ENCODE measurements at places on chromosomes 1 and 21. TPM values are rescaled to one million over a fixed set of nuclear protein-coding genes. Genes with fewer than 3 reads are reported as not detected.

DNA sequence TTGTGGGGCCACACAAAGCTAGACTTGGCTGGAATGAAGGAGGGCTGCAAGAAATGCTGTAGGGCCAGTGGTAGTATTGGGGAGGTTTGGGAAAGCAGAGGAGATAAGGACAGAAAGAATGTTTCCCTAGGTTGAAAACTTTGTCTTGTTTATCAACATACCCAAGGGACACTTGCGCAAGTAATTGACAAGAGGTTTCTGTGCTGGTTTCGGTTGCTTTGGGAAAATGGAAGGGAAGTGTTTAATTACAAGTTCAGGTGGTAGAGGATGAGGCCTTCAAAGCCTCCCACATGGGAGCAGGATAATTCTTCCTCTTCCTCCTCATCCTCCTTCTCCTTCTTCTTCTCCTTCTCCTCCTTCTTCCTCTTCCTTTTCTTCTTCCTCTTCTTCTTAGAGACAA is 182.1 kb upstream of the LMO4 start:
- DNase-seq: no peak

ATP1A4 gene
- total RNA-seq: not detected

DNA sequence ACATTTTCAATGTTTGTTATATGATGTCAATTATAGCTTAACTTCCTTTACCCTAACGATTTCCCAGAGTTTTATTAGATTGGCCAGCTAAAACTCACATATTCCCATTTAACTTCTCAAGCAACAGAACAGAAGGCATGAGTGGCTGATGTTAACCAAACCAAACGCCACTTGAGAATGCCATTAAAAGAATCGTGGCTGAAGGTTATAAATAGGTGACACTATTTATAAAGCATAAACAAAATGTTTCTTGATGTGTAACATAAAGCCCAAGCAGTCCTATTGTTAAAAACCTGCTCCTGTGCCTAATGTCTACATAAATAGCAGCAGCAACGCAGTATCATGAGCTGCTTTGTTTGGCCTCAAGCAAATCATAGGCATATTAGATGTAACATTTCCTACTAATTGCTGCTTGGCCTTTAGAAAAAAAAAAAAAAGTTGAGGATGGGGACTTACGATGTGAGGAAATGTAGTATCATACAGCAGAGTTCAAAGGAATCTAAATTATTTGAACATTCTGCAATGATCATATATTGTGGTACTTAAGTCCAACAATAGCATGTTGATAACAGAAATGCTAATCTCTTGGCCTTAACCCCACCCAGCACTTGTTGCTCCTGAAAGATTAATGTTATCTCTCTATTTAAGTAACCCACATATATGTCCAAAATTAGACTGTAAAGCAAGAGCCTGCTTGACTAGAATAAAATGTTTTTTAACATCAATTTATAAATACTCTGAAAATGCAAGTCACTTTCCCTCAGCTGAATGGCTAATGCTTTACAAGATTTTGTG is 106.0 kb downstream of the ESRRG start:
- no peak for DNase-seq

DNA sequence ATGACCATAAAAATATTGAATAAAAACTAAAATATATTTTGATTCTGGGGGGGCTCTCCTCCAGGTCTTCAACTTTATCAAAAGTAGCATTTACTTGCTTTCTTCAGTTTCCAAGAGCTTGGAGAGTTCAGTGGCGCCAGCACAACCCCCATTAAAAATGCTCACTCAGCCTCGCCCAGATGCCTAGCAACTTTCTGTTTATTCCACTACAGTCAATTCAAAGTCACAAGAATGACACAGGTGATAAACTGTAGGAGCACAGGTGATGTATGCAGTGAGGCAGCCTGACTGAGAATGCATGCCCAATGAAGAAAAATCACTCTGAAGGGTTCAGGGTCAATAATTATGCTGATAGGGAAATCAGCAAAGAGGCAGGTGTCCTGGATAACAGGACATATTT is 159.4 kb upstream of the ATP1B1 start:
- no peak for DNase-seq

KIF17 gene
- not detected for total RNA-seq

GRCh38 chr1:71647513-71648300 is 566.9 kb upstream of the ZRANB2 start:
- DNase-seq: no peak

DNA sequence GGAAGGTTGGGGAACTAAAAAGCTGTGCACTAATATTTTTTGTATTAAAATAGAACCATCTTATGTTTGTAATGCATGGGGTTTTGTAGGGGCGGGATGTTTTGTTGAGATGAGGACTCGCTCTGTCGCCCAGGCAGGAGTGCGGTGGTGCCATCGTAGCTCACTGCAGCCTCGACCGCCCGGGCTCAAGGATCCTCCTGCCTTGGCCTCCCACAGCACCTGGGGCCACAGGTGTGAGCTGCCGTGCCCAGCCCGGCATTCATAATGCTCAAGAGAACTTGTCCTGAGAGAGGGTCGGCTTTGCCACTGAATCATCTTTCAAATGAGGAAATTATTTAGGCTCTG is 3.0 kb upstream of the C1orf159 start:
- no peak for DNase-seq

ETNK2 gene
- total RNA-seq: not detected

LAX1 gene
- 14.5 TPM for total RNA-seq

Measured in activated CD8-positive, alpha-beta T cell treated with anti-CD3 and anti-CD28 coated beads, Interleukin-2, amount 10 ng/mL, durations not matched to agents 7 days and 5 days (primary cell).